Osteocyte (in vitro differentiated cells): ENCODE measurements at places on chromosomes 12 and 14.
A peak's percentile ranks its signal among the peaks of the same experiment; 100 is the strongest.

GRCh38 chr12:118979763-118980406 lies 1.5 kb upstream of the SRRM4 start:
- no peak for DNase-seq

DNA sequence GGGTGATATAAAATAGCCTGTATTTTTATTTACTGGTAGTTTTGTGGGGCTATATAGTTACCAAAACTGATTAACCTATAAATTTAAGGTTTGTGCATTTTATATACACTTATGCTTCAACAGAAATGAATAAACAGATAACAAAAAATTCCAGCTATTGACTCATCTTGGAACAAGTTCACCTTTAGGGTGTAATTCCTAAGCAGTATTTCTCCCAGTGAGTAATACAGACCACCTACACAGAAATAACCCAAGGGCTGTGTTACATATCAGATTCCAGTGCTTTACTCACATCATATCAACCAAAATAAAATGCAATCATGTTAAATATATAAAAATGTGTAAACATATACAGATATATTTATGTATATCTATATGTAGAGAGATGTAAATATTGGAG lies 345.6 kb downstream of the ADAMTS20 start:
- no peak for DNase-seq

GRCh38 chr12:20917819-20918218 lies 107.3 kb downstream of the SLCO1B3 start:
- DNase-seq: no peak

- no peak for DNase-seq
Measured at GRCh38 chr12:103547929-103548328, 39.1 kb upstream of the STAB2 start.

- DNase-seq: no peak
Measured at GRCh38 chr14:92247341-92247740, 75.6 kb upstream of the SLC24A4 start.

DNA sequence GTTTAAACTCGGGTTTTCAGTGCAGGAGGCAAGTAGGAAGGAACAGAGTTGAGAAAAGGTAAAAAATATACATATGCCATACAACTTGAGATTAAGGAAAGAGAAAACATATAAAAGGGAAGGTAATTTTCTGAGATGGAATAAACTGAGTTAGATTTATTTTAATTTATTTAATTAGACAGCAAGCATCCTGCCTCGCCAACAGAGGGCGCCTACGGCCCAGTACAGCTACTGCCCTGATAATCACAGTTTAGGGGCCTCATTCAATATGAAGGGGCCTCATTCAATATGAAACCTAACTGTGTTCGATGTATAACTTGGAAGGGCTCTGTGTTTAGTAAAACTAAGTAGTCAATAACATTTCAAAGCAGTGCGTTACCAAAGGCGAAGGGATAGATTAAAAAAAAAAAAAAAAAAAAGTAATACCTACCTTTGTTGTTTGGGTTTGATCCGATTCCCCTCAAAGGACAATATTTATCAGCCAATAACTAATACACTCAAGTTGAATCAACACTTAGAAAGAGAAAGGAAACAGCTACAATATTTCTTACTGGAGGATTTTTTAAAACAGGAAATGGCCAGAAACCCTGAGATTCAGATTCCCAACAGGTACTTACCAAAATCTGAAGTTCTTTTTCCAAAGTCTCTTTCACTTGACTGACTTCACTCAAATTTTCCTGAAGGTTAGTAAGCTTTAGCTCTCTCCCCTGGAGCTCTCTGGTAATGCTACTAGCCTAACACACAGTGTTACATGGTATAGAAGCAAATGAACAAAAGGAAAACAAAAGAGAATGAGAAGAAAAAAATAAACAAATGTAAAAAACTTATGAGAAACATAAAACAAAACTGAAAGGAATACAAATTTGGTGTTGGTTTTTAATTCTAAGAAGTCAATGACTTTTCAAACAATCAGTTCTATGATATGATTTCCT lies 70.0 kb upstream of the VPS33A start:
- peak; percentile 19 for DNase-seq

GRCh38 chr12:113241191-113242025 lies 20.1 kb downstream of the TPCN1 start:
- DNase-seq: no peak

- no peak for DNase-seq
Measured at GRCh38 chr14:60294411-60295069, 45.5 kb downstream of the PPM1A start.

DNA sequence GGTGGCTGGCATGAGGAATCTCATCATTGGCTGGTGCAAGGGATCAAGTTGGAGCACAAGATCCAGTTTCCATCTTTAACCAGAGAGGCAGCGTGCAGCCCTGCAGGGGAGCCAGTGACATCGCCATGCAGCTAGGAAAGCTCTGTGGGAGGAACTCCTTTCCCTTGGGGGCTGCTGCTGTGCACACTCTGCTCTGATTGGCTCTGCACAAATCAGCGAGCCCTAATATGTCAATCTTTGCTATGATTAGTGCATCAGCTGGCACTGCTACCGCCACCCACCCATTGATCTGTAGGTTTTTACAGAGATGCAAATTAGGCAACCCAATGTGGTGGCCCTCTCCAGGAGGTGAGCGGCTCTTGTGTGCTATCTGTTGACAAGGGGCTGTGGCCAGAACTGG lies 262.6 kb downstream of the PCNX1 start:
- DNase-seq: no peak

DNA sequence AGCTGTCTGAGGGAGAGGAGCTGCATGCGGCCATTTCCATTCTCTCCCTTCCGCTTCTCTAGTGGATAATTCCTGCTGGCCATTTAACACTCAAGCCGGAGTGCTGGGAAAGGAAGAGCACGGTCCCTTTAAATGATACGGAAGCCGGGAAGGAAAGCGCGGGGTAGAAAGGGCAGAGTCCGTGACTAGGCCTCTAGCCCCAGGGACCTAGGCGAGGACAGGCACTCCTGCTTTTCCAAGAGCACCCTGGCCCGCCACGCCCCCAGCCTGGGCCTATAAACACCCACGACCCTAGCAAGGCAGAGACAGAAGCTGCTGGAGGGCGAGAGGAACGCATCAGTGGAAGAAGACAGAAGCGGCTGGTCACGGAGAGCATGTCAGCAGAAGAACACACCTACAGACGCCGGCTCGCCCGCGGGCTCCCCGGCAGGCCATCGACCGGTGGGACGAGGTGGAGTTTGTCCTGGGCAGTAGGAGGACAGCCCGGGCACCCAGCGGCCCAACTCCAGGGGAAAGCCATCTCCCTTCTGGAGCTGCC lies 1206.6 kb upstream of the TMEM132C start:
- DNase-seq: no peak

GRCh38 chr14:64504310-64504896 lies at the start of gene ZBTB1:
ZBTB1 (plus strand) TSS chr14:64504770; CDS start chr14:64521505, 16,735 bp downstream.
- DNase-seq: peak; percentile 95

GRCh38 chr12:52066346-52067080 lies 3.3 kb upstream of the ATG101 start:
- DNase-seq: no peak

DNA sequence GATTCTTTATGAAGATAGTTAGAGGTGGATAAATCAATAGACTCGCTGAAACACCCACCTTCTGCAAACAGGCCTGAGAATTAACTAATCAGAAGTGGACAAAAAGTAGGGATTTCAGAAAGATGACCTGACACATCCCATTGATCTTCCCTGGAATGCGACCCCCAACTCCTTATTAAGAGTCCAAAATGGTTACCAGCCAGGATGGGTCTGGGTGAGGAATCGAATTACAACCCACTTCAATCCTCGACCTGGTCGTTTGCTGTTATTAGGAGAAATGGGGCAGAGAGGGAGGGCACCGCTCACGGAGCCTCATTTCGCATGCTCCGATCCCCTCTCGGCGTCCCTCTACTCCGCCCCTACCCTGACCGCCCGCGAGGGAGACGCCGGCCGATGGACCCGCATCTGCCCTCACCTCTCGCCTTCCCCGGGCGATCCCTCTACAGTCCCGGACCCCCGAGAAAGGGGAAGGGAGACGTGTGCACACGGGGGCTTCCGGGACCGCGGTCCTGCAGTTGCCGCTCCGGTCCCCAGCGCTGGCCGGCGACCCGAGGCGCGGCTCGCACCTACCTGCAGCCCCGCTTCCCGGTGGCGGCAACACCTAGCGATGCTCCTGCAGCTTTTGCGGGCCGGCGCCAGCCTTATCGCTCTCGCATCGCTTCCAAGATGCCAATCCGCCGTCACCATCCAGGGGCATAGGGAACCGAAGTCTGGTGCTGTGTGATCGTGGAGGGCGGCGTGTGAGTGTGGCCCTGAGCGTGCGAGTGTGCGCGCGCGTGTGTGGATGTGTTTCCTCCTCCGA lies 69.3 kb upstream of the USP15 start:
- DNase-seq: no peak

DNA sequence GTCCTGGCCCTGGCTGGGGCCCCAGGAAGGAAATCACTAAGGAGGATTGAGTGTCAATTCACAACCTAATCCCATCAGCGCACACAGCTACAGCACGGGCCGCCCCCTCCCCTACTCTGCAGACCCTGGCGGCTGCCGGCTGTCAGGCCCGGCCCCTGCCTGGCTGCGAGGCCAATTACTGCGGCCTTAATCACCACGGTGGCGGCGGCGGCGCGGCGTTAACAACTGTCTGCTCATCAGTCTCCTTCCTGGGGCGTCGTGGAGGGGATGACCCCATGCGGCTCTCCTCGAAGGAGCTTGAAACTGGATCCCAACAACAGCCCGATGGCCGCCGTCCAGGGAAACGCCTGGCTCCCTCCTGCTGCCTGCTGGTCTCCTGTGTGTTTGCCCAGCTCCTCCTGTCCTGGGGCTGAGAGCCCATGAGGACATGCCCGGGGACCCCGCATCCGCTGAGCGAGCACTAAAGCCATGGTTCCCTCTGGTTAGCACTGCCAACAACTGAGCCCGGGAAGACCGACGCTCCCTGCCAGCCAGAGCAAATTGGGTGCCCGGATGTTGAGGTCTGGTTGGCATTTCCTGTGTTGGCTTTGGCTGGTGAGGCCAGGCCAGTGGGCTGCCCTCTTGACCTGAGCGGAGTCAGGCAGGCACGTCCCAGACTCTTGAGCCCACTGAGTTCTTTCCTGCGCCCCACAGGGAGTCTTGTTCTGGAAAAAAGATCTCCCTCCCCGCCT lies 21.8 kb upstream of the EIF2B2 start:
- peak; percentile 94 for DNase-seq

DNA sequence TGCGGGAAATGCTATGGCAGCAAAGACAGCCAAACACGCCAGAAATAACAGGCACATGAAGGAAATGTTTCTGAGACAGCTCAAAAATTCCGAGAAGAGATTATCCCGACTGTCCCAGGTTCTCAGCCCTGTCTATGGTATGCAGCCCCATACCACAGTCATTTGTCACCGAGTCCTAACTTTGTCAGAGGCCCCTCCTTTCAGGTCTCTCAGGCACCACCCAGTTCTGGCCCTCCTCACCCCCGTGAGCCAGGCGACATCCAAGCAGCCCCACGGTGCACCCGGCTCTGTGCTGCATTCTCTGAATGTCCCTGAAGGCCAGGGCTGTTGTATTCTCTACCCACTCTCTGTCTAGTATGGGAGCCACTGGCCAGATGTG lies 24.0 kb downstream of the SSH1 start:
- DNase-seq: no peak

DNA sequence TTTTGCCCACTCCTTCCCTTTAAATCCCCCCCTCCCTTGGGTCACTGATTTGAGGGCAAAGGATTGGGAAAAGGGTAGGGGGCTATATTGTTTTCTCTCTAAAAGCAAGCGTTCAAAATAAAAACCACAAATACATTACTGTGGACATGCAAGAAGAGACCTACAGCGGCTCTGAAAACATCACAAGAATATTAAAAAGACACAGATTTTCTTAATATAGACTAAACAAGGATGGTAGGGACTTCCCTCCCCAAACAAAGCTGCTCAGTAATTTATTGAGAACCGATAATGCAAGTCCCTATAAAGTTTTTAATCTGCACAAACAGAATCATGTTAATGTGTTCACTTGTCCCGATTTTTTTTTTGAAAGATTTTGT lies 12.9 kb downstream of the TBX3 start:
- no peak for DNase-seq

GRCh38 chr14:86373886-86374285 lies 843.9 kb downstream of the FLRT2 start:
- DNase-seq: no peak

GRCh38 chr12:8581098-8581784 lies 31.4 kb downstream of the AICDA start:
- DNase-seq: no peak

GRCh38 chr14:105039458-105040205 lies 18.7 kb upstream of the CDCA4 start:
- DNase-seq: no peak

DNA sequence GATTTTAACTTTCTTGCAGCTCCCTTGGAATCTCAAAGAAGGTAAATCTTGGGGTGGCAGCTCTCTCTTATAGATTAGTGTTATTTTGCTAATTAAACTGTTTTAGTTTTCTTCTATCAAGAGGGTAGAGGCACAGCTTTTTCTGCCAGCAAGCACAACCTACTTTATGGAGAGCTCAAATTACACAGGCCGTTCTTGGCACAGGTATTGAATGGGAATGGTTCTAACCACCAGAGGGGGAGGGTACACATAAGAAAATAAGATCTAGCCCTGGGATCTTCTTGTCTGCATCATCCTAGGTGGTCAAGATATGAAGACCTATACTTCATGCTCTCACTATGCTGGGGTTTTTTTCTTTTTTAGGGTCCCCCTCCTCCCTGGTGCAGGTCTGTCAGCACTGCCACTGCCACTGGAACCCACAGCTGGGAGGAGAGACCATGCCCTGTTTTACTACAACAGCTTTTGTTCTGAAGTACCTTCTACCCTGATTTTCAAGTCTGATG lies 48.6 kb upstream of the STAC3 start:
- no peak for DNase-seq

- DNase-seq: no peak
Measured at GRCh38 chr12:55757701-55758100, 14.8 kb downstream of the GDF11 start.

GRCh38 chr12:129226851-129227250 lies 373.6 kb downstream of the GLT1D1 start:
- no peak for DNase-seq

- DNase-seq: no peak
Measured at GRCh38 chr14:32201816-32202490, at the start of gene RNU6-7. RNU6-7 (plus strand) TSS chr14:32202045.

GRCh38 chr12:113088037-113088436 lies 31.5 kb downstream of the DTX1 start:
- DNase-seq: no peak

- no peak for DNase-seq
Measured at GRCh38 chr12:38601949-38602348, 285.4 kb downstream of the ALG10B start.

GRCh38 chr14:59328454-59328853 lies 136.7 kb downstream of the GPR135 start:
- no peak for DNase-seq
